ENCODE measurements at places on chromosomes 13 and 19.
A peak's percentile ranks its signal among the peaks of the same experiment; 100 is the strongest.

DNA sequence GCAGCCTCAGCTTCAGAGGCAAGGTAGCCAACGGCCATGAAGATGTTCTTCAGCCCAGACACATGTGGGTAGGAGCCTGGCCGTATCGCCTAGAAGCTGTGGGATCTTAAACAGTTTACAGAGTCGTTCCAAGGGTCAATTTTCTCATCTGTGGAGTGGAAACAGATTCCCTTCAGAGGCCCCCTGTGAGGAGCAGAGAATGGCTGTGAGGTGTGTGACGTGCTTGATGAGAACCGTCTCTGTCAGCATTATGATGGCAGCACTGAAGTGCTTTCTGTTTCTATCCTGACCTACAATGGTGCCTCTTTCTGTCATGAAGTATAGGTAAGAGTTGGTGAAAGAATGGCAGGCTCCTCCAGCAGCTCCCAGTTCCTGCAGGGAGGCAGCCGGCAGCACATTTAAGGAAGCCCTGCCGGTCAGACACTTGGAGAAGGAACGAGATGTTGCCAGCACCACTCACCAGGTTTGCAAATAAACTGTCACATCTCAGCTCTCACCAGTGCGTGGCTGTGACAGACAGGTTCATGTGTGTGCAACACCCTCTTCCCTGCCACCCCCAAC, 277.3 kb downstream of the FOXO1 start:
- peak; percentile 12 for DNase-seq

DNA sequence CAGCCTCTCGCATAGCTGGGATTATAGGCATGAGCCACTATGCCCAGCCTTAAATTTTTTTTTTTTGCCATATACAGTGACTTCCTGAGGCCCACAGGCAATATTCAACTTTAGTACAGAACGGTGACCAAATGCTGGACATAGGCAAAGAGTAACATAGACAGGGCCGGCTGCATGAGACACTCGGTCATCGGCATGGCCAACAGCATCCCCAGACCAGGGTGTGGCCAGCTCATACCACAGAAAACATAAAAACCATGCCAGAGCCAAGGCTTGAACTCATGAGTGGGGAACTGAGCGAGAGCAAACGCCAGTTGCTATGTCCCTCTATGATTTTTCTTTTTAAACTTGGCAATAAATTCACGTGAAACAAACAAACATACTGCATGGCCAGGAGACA, 17.0 kb downstream of the KANK2 start:
- DNase-seq, result no peak

DNA sequence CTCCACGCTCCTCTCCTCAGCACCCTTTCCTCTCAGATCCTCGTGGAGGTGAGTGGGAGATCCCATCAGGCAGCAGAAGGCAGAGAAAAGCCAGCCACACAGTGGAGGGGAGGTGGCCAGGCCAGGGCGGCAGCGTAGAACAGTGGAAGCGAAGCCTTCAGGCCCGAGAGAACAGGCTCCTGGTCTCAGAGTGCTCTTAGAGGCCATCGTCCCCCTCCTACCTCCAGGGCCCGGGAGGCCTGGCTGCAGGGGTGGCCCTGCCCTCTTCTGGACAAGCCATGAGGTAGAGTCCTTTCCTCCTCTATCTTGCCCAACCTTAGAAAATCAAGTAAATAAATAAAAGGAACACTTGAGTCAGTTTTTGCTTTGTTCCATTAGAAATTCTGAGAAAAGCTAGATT, 202.0 kb downstream of the KATNAL1 start:
- DNase-seq, result no peak

- DNase-seq, result no peak
These were observed 220.4 kb upstream of the HTR2A start for GRCh38 chr13:47117268-47117667.

- DNase-seq, result no peak
These were observed 85.8 kb downstream of the ATP8A2 start for GRCh38 chr13:25457566-25457965.

Measured in activated naive CD8-positive, alpha-beta T cell treated with anti-CD3 and anti-CD28 coated beads, Interleukin-2, amount 50 U/mL, for 16 hours (primary cell).